Stimulated activated CD4-positive, alpha-beta T cell treated with anti-CD3 and anti-CD28 coated beads, Interleukin-1b, Interleukin-23, amount 100 ng/mL, for 4 hours (primary cell): ENCODE measurements at places on chromosomes 4 and X.
A peak's percentile ranks its signal among the peaks of the same experiment; 100 is the strongest.

GRCh38 chr4:108453366-108453765, 167.0 kb upstream of the RPL34 start:
- DNase-seq: no peak

DNA sequence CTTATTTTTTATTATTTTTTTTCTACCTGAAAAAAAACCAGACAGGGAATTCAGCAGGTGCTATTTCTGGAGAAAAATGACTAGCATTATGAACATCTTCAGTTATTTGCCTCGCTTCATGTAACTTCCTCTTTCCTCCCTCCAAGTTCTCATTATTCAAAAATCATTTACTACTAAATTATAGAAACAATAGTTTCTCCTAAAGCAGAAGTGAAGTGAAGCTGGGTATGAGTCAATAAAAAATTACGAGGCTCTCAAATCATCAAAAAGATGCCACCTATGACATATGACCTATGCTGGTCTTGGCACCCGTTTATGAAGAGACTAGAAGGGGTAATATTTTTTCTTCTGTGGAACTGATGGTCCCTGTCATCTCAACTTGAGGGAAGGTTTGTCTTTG, 145.0 kb upstream of the AADAT start:
- no peak for DNase-seq

DNA sequence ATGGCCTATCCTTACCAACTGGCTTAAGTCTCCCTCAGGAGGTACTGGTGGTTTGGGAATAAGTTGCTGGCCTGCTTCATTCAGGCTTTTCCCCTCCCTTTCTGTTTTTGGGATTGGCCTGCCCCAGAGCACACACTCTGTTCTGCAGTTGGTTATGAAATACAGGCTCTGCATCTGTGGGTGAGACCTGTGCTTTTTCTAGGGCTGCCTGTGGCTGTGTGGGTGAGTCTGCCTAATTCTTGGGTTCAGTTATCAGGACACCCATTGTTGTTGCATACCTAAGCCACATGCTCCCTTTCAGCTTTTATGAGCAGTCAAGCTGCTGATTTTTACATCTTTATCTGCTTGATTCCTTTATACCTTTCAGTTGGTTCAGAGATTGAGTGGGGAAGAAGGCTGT, 19.0 kb upstream of the CWH43 start:
- no peak for DNase-seq

GRCh38 chrX:80572636-80573035, 152.4 kb downstream of the TENT5D start:
- DNase-seq: no peak

- DNase-seq: no peak
Measured at GRCh38 chr4:70158576-70158975, 4.5 kb downstream of the PRR27 start.

- peak; percentile 82 for DNase-seq
Measured at GRCh38 chr4:102500696-102501446, at the start of gene NFKB1. NFKB1 (plus strand) TSS chr4:102501359; CDS start chr4:102525519, 24,160 bp downstream.

GRCh38 chrX:136176399-136176825, 29.1 kb downstream of the FHL1 start:
- DNase-seq: no peak

GRCh38 chrX:41718481-41719235, 5.3 kb upstream of the GPR82 start:
- DNase-seq: no peak
